ENCODE measurements at places on chromosomes 6 and 20.

- no peak for DNase-seq
Measured at GRCh38 chr20:1041845-1042390, 39.8 kb upstream of the RSPO4 start.

- no peak for DNase-seq
Measured at GRCh38 chr20:17785007-17785406, 85.2 kb downstream of the BANF2 start.

- no peak for DNase-seq
Measured at GRCh38 chr6:23034926-23035325, 465.6 kb downstream of the HDGFL1 start.

DNA sequence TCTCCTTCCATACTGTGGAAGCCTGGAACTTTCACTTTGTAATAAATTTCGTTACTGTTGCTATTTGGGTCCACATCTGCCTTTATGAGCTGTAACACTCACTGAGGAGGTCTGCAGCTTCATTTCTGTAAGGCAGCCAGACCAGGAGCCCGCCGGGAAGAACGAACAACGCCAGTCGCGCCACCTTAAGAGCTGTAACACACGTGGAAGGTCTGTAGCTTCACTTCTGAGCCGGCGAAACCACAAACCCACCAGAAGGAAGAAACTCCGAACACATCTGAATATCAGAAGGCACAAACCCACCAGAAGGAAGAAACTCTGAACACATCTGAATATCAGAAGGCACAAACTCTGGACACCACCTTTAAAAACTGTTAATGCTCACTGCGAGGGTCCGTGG lies 589.9 kb upstream of the SLC35B3 start:
- no peak for DNase-seq

GRCh38 chr20:49796600-49797343 lies 15.9 kb upstream of the SLC9A8 start:
- DNase-seq = no peak

DNA sequence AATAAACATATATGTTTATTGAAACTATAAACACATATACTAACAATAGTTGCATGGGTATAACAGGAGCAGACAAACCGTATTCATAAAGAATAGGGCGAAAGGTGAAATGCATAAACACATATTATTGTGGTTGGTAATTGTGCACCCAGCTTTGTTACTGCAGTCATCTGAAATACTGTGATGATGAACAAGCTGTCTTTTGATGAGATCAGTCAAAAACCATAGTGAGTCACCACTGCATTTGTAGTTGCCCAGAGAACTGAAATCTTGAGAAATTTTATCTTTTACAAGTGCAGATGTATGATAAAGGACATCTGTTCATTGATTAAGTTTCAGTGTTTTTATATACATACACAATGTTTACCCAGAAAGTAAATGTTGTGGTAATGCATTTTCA lies 133.7 kb downstream of the MYO6 start:
- no peak for DNase-seq

- DNase-seq = no peak
Measured at GRCh38 chr6:43271103-43271815, 26.8 kb upstream of the SLC22A7 start.

DNA sequence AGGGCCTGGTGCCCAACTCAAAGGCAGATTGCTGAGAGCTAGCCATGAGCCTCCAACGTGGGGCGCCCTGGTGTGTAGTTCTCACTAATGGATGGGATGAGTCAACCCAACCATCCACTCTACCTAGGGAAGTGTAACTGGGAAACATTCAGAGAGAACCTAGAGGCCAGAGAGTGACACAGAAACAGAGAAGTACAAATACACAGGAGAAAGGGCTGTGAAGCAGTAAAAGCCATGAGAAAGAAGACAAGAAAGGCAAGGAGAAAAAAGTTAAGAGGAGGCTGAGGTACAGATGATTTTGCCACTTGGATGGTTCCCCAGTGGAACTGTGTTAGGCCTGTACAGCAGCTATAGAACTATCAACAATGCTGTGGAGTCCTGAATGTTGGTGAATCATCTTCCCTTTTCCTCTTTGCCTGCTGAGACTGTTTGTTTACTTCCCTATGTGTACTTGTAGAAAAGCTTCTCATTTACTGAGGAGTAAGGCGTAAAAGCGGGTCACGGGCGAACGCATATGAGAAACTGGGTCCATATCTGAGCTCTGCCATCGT lies 39.0 kb downstream of the MAN1A1 start:
- DNase-seq = peak; percentile 16

GRCh38 chr20:57243480-57244220 lies 22.8 kb downstream of the BMP7 start:
- no peak for DNase-seq

DNA sequence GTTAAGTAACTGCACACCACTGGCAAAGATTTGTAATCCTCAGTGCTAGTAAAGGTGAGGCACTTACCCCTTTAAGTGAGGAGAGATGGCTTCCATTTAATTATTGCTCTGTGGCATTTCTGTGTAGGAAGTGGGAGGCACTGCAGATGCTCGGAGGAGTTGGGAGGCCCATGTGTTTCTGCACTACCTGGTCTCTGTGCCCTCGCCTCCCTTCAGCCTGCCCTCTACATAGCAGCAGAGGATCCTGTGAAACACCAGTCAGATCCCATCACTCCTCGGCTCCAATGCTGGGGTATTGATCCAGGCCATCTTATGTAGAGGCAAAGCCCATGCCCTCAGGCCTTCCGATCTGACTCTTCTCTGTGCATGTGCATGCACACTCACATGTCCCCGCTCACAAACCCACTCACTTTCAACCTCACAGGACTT lies 67.0 kb downstream of the SLX4IP start:
- DNase-seq = peak; percentile 25

GRCh38 chr6:12602951-12603672 lies 113.5 kb upstream of the PHACTR1 start:
- no peak for DNase-seq

- DNase-seq = no peak
Measured at GRCh38 chr6:141598487-141598886, 534.2 kb upstream of the GJE1 start.

DNA sequence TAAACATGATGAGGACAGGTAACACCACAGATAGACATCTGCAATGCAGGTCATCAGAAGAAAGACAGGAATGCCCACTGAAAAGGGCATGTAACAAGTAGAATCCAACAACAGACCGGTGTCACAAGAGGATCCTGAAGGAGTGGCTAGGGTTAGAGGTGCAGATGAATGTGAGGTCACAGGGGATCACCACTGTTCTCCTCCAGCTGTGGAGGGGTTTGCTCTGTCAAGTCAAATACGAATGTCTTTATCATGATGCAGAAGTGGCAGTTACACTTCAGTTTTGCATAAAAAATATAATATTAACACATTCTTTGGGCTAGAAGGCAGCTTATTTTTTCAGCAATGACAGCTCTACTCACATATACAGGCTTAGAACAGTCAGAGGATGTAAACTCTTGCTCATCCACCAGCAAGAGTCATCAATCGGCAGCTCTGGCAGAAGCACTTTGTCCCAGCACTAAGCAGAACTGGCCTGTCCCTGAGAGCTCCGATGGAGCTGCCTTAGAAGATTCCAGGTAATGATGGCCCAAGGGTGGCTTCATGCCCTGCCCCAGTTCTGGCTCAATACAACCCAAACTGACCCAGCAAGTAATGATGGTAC lies 130.4 kb upstream of the TRAF3IP2 start:
- DNase-seq = no peak

DNA sequence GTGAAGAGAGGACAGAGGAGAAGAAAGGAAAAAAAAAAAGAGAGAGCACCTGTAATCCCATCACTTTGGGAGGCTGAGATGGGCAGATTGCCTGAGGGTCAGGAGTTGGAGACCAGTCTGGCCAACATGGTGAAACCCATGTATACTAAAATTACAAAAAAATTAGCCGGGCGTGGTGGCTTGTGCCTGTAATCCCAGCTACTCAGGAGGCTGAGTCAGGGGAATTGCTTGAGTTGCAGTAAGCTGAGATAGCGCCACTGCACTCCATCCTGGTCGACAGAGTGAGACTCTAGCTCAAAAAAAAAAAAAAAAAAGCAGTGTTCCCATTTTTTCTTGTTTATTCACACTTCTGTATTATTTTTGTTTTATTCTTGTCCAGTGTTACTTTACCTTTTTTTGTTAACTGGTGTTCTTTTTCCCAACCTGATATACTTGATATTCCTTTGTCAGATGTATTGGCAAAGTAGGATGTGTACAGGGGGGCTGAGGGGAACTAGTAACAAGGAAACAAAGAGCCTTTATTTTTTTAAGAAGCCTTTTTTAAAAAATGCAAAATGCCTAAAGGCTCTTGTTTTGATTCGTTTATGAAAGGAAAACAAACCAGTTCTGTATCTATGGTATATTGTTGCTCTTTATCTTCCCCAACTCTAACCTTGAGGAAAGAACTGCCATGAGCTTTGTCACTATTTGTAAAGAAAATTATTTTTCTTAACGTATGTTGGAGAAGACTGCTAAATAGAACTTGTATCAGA lies 22.3 kb downstream of the COL19A1 start:
- DNase-seq = no peak

GRCh38 chr20:44003609-44004008 lies 89.0 kb downstream of the TOX2 start:
- no peak for DNase-seq

DNA sequence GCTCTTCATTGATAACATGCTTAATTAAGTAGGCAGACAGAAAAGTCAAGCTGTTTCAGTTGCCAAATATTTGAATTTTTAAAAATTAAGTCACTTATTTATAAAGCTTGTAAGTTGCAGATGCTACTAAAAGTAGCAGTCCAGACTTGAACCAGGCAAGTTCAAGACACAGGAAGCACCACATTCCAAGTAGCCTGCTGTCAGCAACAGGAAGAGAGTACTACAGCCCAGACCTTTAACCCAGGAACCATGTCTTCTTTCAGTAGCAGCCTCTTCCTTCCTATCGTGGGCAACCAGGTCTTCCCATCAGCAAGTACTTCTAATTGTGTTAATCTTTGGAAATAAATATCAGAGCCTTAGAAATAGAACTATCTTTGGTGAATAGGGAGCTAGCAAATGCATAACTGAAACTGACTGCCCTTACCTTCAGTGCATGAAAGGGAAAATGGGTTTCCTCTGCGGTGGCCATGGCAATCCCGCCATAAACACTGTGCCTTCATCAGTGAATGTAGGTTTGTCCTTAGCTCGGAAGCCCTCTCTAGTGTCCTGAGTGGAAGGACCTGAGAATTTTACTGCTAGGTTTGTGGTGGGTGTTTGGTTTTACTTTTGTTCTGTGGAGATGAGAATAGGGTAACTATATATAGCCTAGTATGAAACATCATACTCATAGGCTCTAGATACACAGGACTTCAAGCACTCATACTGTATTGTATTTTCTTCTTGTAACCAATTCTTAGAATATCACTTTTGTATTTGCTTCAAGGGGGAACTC lies 95.6 kb downstream of the SYCP2 start:
- DNase-seq = no peak

DNA sequence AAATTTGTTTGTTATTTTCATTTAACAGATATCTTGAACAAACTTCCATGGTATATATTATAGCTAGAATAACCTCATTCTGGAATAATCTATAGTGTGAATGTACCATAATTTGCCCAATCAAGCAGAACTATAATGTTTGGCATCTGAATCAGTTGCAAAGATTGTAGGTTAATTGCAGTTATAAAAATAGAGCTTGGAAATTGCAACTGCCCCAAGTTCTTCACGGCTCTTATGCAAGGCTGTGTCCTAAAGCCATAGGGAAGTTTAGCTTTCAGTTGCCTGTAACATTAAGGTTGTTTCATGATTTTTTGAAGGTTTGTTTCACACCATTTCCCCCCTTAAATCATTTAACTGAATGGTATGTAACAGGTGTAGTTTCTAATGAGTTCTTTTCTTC lies 19.4 kb downstream of the NQO2 start:
- DNase-seq = no peak

DNA sequence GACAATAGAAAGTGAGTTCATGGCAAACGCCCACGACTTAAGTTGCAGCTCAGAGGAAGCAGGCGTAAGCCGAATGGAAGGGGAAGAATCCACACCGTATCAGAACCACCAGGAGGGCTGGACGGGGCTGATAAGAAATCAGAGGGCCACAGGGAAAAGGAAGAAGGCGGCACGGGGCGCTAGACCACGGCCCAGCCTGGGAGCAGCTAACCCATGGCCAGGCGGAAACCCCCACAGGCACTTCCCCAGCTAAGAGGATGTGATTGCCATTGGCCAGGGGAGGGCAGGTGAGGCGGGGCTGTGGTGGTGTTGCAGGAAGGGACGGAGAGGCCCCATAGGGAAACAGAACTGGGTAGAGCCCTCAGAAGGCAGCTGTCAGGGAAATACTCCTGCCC lies 174.0 kb upstream of the AFDN start:
- DNase-seq = no peak

- no peak for DNase-seq
Measured at GRCh38 chr6:118886641-118887040, 7.3 kb upstream of the ASF1A start.

- DNase-seq = no peak
Measured at GRCh38 chr6:53861518-53861917, 66.7 kb downstream of the LRRC1 start.

All from activated naive CD4-positive, alpha-beta T cell treated with anti-CD3 and anti-CD28 coated beads for 36 hours (primary cell).